Right lung (tissue), 10 donors: ENCODE measurements at places on chromosomes 4 and X.

DNA sequence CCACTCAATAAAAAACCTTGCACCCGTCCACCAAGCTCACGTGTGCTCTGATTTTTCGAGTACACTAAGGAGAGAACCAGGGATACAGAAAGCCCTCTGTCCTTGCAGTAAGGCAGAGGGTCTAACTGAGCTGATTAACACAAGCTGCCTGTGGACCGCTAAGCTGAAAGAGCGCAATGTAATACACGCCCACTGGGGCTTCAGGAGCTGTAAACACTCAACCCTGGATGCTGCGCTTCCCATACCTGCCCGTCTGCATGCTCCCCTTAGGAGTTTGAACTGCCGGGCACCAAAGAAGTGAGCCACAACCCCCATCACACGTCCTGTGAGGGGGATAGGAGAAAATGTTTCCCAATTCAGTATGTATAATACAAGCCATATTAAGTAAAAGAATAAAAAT is 664.8 kb downstream of the PCDH18 start:
- no peak for DNase-seq

DNA sequence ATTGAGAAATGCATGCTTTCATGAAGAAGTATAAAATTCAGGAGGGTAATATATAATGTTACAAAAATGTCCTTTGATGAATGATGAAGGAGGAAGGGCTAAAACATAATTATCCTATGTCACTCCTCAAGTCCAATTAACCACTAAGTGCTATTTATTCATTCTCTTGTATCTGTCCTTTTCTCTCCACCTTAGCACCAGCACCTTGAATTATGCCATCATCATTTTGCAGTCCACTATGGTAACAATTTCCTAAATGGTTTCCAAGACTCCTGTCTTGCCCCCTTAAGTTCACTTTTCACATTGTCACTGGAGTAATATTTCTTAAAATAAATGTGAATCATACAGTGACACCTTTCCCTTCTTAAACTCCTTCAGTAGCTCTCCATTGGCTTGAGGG is 756.3 kb downstream of the STPG2 start:
- DNase-seq: no peak

GRCh38 chr4:661881-662761 is 12.0 kb downstream of the ATP5ME start:
- DNase-seq: no peak

- DNase-seq: no peak
Observed at GRCh38 chrX:8822002-8822401, 20.8 kb upstream of the FAM9A start.

- no peak for DNase-seq
Observed at GRCh38 chrX:112738347-112739033, 58.8 kb upstream of the LHFPL1 start.

GRCh38 chrX:1466232-1466661 is 13.5 kb upstream of the ASMTL start:
- DNase-seq: no peak

DNA sequence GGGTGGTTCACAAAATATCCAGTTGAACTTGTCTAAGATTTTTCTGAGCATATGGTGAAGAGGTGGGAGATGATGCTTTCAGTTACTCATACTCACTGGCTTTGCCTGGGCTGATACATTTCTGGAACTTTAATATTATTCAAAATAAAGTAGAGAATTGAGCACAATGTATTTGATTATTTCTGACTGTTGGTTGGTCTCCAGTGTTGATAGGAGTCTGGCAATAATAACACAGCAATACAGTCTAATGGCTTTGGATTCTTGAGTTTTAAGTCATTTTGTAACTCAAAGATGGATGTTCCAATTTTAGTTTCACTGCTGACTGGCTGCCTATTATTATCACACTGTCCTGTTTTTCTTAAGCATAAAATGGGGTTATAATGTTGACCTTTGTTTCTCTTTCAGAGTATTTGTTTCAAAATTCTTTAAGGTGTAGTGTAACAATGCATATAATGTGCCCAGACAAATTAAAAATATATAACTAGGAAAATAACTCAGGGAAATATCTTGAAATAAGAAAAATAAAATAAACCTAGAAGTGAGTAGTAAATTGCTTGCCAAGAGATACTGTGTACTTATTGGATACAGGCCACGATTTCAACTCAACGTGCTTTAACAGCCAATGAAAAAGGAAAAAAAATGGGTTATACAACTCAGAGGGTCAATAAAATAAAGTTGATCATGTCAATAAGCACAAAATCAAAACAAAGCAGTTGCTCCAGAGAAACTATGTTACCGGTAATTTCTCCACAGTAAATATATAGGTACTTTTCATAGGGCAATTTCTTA is 99.0 kb downstream of the ARSJ start:
- DNase-seq: no peak

- DNase-seq: no peak
Observed at GRCh38 chr4:39591290-39591689, 47.4 kb downstream of the SMIM14 start.

DNA sequence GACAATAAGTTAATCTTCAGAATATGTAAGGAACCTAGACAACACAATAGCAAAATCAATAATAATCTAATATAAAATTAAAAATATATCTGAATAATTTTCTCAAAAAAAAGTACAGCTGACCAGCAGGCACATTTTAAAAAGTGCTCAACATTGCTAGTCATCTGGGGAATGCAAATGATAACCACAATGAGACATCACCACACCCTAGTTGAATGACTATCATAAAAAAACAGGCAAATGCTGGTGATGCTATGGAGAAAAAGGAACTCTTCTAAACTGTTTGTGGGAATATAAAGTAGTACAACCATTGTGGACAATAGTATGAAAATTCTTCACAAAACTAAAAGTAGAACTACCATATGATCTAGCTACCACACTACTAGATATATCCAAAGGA is 956.9 kb upstream of the NDST4 start:
- no peak for DNase-seq

GRCh38 chr4:72418458-72418857 is 150.6 kb downstream of the ADAMTS3 start:
- DNase-seq: peak; percentile 49

DNA sequence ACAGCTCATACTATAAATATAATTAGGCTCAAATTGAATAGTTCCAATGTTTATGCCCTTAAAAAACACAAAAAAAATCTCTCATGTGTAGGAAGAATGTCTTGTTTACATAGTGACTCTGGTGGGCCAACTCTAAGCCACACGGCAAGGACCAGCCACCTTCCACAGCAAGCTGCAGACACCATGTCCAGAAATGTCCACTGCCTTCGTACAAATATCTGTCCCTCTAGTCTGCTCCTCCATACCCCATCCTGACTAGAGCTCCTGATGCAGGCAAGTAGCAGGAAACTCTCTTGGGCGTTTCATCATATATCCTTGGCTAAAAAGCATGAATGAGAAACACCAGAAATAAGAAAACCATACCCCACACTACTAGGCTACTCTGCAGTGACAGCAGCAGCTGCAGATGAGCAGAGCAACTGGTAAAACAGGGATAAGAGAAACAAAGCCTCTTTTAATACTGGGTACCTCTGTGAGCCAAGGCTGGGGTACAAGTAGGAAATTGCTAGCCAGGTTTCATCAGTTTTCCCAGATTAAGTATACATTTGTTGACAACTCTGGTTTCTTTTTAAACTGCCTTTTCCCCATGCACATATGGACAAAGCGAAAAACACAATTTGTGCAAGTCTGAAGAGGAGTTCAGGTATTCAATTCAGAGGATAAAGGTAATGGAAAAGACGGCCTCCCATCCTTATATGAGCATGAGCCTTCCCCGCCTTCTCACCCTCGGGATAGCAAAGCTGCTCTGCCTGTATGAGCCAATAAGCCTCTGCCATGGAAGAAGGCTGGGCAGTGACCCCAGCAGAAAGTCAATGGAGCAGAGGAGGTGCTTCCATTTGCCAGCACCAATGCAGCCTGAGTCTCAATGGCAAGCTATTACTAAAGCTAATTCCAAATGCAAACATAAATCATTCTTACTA is 245.4 kb downstream of the DCLK2 start:
- peak; percentile 25 for DNase-seq

GRCh38 chrX:84340968-84341367 is 153.0 kb upstream of the RPS6KA6 start:
- DNase-seq: no peak

- DNase-seq: no peak
Observed at GRCh38 chr4:130747842-130748241, 1651.9 kb downstream of the C4orf33 start.

- no peak for DNase-seq
Observed at GRCh38 chr4:47711646-47712045, 126.2 kb downstream of the CORIN start.

GRCh38 chrX:131739823-131740222 is 195.9 kb downstream of the OR13H1 start:
- no peak for DNase-seq

DNA sequence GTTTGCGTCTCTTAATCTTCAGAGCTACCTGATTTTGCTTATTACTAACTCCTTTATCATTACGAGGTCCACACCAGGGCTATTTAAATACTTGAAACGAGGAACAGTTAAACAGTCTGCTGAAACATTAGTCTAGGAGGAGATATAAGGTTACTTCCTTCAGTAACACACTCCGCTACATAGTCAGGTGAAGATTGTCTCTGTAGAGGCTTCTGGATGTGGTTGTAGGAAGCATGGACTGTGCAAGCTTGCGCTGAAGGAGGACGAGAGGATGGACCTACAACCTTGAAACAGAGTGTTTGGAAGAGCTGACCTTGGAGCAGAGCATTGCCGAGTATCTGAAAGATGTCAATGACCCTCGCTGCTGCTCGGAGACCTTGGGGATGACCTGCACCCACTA is at the start of gene CLRN2:
Gene CLRN2, plus strand, starts transcription at position 301 of the 400 bp plus-strand sequence. CDS start 102 bp downstream, outside the sequence.
- DNase-seq: no peak

GRCh38 chr4:36494747-36495146 is 213.3 kb downstream of the DTHD1 start:
- DNase-seq: no peak

DNA sequence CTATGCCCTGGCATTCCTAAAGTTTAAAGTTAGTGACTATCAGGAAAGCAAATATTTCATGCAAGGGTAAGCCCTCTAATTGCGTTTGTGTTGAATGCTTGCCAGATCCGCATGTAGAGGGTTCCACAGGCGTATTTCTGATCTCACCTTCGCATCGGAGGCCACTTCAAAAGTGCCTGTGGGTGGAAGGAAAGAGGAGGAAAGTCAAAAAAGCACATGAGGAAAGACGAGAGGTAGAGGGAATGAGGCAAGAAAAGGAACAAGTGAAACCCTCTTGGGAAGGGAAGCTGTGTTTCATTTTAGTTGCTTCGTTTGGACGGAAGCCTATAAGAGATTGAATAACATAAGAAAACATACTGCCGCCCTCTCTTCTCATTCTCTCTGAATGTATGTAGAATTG is 628.8 kb downstream of the SPRY1 start:
- DNase-seq: no peak

- no peak for DNase-seq
Observed at GRCh38 chr4:56880572-56880971, 27.1 kb upstream of the REST start.

DNA sequence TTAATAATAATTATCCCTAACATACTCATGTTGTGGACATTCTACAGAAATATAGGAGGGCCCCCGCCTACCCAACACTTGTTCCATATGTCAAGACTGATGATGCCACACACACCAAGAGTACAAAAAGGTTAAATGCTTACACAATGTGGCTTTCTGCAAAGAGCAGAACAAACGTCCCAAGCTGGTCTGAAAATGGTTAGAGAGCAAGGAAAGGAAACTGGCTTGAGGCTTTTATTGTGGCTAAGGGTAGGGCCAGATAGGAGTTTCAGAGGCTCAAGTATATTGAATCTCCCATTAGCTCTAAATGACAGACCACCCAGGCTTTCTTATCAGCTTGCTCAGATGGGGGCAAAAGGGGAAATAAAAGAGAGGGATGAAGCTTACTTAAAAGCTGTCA is 134.1 kb upstream of the C1QTNF7 start:
- no peak for DNase-seq

GRCh38 chrX:131746491-131746968 is 202.7 kb downstream of the OR13H1 start:
- DNase-seq: peak; percentile 89

- DNase-seq: no peak
Observed at GRCh38 chrX:154732421-154733065, 18.3 kb downstream of the GAB3 start.

GRCh38 chr4:101960431-101960830 is 169.9 kb downstream of the BANK1 start:
- DNase-seq: no peak

DNA sequence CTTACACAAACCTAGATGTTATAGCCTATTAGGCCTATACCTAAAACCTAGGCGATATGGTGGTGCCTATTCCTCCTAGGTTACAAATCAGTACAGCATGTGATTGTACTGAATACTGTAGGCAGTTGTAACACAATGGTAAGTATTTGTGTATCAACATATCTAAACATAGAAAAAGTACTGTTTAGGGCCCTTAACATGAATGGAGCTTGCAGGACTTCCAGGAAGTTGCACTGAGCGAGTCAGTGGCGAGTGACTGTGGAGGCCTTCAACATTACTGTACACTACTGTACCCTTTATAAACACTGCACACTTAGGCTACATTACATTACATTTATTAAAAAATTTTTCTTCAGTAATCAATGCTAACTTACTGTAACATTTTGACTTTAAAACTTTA is 37.8 kb downstream of the WWC2 start:
- DNase-seq: no peak

DNA sequence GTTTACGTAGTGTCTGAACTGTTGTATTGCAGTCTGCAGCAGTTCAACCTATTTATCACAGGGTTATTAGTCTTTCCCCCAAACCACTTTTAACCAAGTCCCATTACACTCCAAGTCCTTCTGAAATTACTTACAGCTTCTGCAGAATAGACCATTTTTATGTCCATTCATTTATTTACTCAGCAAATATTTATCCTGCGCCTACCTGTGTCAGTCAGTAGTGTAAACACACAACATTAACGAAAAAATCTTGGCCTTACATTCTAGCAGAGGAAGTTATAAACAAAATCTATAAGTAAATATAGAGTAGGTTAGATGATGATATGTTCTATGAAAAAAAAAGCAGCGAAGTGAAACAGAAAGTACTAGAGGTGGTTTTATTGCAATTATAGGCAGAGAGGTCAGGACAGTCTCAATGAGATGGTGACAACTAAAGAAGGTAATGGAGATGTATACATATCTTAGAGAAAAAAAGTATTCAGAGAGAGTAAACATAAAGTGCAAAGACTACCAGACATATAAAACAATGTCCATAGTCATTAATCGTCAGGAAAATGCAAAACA is 534.7 kb downstream of the KCNIP4 start:
- no peak for DNase-seq

- peak; percentile 23 for DNase-seq
Observed at GRCh38 chrX:74613370-74614092, 893 bp downstream of the RLIM start.

GRCh38 chr4:62293551-62293950 is 1093.4 kb downstream of the ADGRL3 start:
- no peak for DNase-seq

- no peak for DNase-seq
Observed at GRCh38 chr4:35912174-35912573, 332.1 kb downstream of the ARAP2 start.

GRCh38 chrX:68710870-68711576 is 63.6 kb downstream of the STARD8 start:
- no peak for DNase-seq
